ENCODE measurements at places on chromosomes 3 and 15.

DNA sequence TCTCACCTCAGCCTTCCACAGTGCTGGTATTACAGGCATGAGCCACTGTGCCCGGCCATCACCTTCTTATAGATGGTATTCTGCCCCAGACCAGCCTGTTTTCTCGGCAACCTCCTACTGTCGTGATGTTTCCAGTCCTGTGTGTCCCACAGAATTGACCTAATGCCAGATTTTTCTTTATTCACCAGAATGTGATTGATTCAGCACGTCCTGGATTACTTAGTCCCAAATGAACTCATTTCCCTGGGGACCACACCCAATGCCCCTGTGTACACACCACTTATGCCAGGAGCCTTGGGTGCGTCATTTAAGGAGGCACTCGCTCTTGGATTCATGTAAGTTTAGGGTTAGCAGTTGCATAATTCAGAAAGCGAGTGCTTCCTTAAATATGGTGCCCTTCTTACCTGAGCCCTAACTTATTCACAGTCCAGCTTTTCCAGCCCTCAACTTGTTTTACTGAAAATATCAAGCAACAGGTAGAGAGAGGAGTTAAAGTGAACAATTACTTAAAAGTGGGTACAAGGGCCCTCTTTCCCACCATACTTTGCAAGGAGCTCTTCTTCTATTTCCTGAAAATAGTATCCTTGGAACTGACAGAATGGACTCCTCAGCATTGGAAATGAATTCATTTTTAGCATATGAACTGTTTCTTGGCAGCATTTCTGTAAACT, 64.6 kb upstream of the UBE2E1 start:
- peak; percentile 51 for DNase-seq

- peak; percentile 81 for DNase-seq
These were observed 9.7 kb downstream of the STOML1 start for GRCh38 chr15:73982222-73982962.

GRCh38 chr3:122314228-122314876, 10.7 kb upstream of the CSTA start:
- DNase-seq, result no peak

- peak; percentile 79 for DNase-seq
These were observed 1.2 kb upstream of the TYRO3 start for GRCh38 chr15:41557673-41558399.

GRCh38 chr3:53665608-53666425, 171.4 kb downstream of the CACNA1D start:
- no peak for DNase-seq

DNA sequence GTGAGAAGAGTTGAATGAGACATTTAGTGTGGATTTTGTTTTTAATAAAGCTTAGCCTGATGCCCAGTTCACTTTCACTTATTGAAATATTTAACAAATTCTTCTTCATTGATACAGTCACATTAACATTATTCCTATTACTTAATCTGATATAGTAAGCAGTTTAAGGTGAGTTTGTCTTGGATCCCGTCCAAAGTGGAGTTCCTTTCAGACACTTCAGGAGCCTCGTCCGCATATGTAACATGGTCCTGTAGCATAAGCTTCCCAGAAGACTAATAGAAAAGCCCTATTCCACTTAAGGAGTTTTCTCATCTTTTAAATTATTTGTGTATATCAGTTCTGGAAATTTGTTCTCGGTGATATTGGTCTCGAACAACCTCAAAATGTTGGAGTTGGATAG, 39.7 kb upstream of the MLF1 start:
- DNase-seq, result no peak
